Activated T-cell treated with anti-CD3 and anti-CD28 coated beads, Interleukin-2, amount 50 U/mL, for 72 hours (primary cell): ENCODE measurements at places on chromosomes 2 and 18. TPM values are rescaled to one million over a fixed set of nuclear protein-coding genes. Genes with fewer than 3 reads are reported as not detected.

STARD6 gene
- not detected for total RNA-seq

TMEM214 gene
- 53.6 TPM for total RNA-seq

RIF1 gene
- total RNA-seq = 58.3 TPM

EPB41L3 gene
- total RNA-seq = 4.9 TPM

COL5A2 gene
- total RNA-seq = 1.8 TPM

LIMS2 gene
- total RNA-seq = 10.3 TPM

KANSL1L gene
- 7.8 TPM for total RNA-seq

SRD5A2 gene
- total RNA-seq = not detected

SERPINB3 gene
- total RNA-seq = not detected

SP140 gene
- total RNA-seq = 109 TPM

LYPD6B gene
- not detected for total RNA-seq

GRCh38 chr2:84815146-84815545 lies 65.7 kb downstream of the TRABD2A start:
- DNase-seq = no peak

DNA sequence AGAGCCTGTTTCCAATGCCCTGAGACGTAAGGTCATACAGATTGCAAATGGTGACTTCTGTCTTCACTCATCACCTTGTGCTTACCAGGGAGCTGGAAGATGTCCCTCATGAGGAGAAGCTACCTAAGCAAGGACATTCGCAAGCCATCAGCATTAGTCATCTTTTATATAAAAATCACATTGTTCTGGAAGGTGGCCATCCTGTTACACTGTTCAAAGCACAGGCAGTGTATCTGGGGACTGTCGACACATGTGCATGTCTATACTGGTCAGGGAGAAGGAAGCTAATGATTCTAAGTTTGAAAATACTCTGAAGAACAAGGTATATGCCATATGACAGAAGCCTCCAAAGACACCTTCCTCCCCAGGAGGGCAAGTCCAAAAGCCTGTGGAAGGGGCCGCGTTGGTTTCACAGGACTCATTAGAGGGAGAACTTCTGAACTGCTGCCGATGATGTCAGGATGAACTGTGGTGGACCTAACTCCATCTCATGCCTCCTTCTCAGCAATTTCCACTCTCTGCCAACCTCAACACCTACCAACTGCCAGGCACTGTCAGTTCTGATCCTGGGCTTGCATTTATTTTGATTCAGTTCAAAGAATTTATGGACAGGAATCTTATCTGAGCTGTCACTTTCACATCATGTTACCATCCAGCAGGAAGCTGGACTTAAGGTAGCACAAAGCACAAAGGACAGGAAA lies 39.4 kb downstream of the DNER start:
- DNase-seq = no peak

DNA sequence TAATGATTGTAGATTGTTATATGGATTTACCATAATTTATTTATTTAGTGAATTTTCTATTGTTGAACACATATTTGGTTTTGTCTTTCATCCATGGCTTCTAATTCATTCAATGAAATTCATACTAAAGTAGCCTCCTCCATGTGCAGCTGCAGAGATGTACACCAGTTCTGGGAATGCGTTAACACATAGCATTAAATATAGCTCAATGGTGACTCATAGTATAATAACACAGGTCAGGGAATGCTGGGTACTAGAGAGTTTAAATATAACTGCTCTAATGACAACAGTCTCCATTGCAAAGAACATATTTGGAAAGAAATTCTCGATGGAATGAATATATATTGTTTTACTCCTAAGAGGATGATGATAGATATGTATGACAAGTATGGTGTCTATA lies 1190.2 kb upstream of the NRXN1 start:
- DNase-seq = no peak

DNA sequence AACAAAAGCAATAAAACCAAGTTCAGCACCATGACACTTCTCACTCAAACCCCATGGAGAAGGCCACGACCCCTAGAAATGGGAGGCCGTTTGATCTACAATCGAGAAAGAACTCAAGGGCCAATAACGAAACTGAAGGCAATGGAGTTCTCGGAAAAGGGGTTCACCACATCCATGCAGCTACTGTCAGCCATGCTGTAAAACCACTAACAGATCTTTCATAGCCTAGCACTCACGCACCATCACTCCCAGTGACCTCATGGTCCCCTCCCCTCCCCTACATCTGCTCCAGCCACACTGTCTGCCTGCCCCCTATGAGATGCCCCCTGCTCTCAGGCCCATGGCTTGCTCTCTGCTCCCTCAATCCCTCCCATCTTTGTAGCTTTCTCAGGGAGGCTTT lies 135.3 kb downstream of the TMEM163 start:
- no peak for DNase-seq

- no peak for DNase-seq
Observed at GRCh38 chr2:56217106-56217505, 33.3 kb downstream of the CCDC85A start.

- DNase-seq = no peak
Observed at GRCh38 chr2:16284941-16285625, 344.7 kb downstream of the MYCN start.

DNA sequence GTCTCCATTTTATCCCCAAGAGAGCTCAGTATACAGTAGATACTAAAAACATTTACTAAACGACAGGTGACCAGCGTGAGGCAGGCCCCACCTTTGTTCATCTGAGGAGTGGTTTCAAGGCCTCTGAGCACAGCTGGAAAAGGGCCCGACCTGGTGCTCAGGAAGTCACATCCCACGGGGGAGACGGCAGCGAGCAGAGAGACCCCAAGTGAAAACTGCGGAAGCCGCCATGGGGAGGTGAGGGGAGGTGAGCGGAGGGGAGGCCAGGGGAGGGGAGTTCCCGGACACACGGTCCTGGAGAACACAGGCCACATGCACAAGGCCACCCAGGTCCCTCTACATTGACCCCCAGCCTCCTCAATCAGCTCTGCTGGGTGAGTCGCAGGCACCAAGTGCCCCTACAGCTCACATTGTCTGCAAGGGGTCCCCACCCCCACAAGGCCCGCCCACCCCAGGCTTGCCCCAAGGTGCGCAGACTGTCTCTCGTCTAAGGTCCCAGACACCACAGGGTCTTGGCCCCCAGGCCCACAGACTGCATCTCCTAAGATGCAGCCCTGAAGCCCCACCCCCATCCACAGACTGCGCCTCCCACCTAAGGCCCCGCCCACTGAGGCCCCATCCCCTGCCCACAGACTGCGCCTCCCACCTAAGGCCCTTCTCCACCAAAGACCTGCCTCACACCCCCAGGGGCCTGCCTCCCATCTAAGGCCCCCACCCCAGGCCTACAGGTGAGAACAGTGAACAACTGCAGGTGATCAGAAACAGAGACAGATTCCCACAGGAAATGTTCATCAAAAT lies 19.1 kb downstream of the PARD6G start:
- DNase-seq = no peak

DNA sequence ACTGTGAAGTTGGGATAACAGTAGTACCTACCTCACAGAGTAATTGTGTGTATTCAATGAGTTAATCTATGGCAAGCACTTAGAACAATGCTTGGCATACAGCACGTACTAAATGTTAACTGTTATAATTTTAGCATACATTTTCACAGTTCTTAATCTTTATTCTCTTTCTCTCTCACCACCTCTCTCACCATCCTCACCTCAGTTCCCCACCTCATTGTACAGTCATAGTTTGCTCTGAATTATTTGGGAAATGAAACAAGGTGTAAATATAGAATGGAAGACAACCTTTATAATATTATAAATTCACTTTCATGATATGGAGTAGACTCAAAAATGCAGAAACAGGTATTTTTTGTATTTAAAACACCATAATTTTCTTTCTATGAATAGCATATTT lies 40.0 kb upstream of the DNAH7 start:
- DNase-seq = no peak

- no peak for DNase-seq
Observed at GRCh38 chr2:56531668-56532420, 348.1 kb downstream of the CCDC85A start.

DNA sequence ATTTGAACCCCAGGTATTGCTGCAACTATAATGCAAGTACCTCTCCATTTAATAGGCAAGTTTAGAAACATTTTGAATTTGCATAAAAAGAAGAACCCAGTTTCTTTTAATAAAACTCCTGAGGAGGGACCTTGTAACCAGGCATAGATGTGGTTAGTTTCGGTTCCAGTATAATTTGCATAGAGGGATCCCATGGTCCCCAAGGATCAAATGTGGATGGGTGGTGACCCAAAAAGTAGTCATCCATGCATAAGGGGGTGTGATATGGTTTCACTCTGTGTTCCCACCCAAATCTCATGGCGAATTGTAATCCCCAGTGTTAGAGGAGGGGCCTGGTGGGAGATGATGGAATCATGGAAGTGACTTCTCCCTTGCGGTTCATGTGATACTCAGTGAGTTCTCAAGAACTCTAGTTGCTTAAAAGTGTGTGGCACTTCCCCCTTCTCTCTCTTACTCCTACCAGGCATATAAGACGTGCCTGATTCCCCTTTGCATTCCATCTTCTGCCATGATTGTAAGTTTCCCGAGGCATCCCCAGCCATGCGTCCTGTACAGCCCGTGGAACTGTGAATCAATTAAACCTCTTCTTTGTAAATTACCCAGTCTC lies 40.2 kb upstream of the SKA1 start:
- no peak for DNase-seq

GRCh38 chr2:202014318-202014717 lies 19.3 kb upstream of the FZD7 start:
- no peak for DNase-seq

GRCh38 chr2:199310771-199311585 lies 146.8 kb downstream of the SATB2 start:
- DNase-seq = no peak

GRCh38 chr2:108911401-108911800 lies 77.6 kb downstream of the EDAR start:
- DNase-seq = no peak

DNA sequence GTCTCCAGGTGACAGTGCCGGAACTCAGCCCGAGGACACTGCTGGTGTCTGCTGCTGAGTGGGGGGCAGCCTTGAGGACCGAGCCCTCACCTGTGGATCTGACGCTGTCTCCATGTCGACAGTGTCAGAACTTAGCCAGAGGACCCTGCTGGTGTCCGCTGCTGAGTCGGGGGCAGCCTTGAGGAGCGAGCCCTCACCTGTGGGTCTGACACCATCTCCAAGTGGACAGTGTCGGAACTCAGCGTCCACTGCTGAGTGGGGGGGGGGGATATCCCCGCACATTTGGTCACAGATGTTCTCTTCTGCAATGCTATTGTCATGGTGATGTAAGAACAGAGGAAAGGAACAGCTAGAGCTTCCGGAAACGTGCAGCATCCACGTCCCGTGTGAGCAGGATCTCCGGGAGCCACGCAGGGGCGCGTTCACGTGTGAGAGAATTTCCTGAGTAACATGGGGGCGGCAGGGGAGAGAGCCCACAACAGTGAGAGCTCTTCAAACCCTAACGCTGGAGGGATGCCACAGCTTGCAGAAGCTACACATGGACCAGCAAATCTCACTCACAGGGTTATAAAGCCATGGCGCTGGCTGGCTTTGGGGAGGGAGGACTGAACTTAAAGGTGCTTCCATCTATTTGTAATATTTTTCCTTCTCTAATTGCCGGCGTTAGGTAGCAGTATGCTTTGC lies 250.7 kb upstream of the SALL3 start:
- DNase-seq = no peak

- no peak for DNase-seq
Observed at GRCh38 chr2:1651121-1652033, 92.9 kb downstream of the PXDN start.

GRCh38 chr2:55947752-55948151 lies 24.2 kb upstream of the EFEMP1 start:
- DNase-seq = no peak

DNA sequence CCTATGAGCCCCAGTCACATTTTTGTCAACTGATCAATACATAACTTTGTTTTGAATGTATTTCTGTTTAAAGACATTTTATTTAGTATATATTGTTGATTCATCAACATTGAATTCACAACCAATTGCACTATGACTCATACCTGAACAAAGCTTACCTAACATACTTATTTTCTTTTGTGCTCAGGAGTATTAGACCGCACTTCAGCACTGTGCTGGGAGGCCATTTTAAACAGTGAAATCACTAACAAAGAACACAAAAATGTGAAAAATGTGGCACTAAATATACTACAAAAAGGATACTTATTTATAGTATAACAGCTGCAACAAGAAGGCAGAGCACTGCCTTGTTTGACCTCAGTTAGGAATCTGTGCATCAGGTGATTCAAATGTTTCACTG lies 12.4 kb upstream of the IFIH1 start:
- no peak for DNase-seq

DNA sequence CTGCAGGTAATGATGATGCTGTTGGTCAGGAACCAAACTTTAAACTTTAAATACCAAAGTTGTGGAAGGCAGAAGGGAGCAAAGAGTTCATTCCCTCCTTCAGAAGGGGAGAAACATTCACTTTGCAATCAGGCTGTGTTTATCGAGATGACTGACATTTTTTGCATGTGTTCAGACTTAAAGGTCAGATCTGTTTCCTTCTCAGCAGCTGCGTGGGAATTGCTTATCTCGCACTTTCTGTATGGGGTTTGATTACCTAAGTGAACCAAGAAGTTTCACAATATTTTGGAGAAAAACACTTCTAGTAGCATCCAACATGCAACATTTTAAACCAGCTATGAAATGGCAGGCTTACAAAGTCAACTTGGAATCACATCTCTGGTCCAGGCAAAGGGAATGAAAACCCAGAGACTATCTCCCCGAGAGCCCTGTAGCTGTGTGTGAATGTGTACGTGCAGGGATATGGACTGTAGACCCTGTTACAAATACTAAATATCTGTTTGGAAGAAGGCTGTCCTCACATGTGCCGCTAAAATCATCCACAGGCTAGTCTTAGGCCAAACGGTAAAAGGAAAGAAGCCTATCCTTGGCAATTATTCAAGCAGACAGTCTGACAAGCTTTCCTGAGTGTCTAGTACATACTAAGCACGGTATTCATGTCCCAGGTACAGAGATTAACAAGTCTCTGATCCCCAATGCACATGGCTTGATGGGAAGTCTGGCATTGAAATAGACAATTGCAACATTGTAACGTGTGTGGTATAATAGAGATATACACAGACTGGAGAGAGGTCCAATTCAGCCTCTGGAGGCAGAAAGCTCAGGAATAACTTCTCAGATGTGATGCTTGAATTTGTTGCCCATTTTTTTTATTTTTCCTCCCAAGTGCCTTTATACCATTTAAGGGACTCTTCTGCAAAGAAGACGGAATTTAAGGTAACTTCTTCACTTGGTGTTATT lies 483.1 kb downstream of the DPP10 start:
- no peak for DNase-seq

GRCh38 chr2:16012626-16013358 lies 72.4 kb downstream of the MYCN start:
- DNase-seq = no peak

- DNase-seq = no peak
Observed at GRCh38 chr2:110650346-110650745, 27.5 kb downstream of the BUB1 start.
